ENCODE measurements at places on chromosomes 7 and 10.
A peak's percentile ranks its signal among the peaks of the same experiment; 100 is the strongest.

GRCh38 chr10:91582153-91582554 is 50.7 kb downstream of the PPP1R3C start:
- no peak for DNase-seq

- no peak for DNase-seq
These were observed 93.8 kb downstream of the ZRANB1 start for GRCh38 chr10:125035588-125036295.

GRCh38 chr7:50739744-50740435 is 42.8 kb downstream of the GRB10 start:
- DNase-seq: no peak

DNA sequence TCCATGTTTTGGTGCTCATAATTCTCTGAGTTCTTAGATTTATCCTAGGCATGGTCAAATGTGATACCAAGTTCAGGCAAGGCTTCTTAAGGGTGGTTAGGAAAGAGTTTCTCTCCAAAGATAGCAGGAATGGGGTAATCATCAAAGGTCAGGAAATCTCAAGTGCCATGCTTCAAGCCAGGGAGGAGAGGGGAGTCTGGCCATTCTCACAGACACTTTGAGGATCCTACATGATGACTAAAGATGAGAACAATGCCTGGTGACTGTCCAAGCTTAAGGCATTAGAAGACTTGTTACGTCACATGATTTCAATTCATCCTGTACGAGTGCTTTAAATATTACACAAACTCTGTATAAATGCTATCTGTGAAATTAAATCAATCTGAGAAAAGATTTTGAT is 59.4 kb downstream of the POM121L12 start:
- no peak for DNase-seq

DNA sequence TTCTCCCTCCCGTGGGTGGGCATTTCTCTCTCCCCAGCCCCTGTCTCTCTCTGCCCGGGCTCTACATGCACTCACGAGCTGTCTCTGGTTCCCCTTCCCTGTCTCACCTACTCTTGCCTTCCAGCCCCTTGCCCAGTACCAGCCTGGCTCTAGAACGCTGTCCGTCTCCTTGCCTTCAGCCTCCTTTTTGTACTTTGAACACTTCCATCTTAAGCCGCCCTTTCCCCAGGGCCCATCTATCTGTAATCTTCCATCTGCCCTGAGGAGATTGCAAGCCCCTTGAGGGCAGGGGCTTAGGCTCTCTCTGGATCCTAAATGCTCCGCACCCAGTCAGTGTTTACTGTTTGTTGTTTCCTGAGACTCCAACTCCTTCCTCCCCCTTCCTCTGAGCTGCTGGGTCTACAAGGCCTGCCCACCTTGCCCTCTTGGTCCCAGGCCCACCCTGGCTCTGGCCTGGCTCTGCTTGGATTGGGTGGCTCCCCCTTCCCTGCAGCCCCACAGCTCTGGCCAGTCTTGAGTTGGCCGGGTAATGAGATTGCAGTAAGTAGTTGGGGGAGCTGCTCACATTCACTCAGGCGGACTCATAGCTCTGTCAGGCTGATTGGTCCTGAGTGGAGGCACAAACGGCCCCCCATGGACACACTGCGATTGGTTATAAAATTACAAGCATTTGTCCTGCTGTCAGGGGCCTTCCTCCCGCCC is 28.3 kb downstream of the POLL start:
- DNase-seq: no peak

- DNase-seq: no peak
These were observed 160.2 kb upstream of the DPP6 start for GRCh38 chr7:153891990-153892389.

- no peak for DNase-seq
These were observed 136.9 kb downstream of the KCNMA1 start for GRCh38 chr10:77500754-77501151.

- no peak for DNase-seq
These were observed 619.0 kb upstream of the DPP6 start for GRCh38 chr7:153433223-153433622.

- DNase-seq: no peak
These were observed 45.9 kb upstream of the MSMB start for GRCh38 chr10:46091828-46092523.

DNA sequence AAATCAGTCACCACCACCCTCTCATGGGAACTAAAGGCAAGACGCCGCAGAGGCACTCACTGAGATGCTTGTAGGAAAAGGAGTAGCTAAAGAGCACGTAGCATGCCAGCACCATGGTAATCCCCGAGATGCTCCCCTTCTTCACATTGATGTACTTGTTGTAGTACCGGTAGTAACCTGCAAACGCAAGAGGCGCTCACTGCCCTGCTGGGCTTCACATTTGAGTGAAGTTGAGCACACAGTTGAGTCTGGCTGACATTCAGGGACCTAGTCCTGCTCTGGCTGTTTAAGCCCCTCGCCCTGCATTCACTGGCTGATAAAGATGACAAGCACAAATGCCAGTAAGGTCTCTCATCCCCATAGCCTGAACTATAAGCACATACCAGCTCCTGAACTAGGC is 6.9 kb downstream of the ATP5MF start:
- DNase-seq: no peak

GRCh38 chr10:75019370-75019769 is 92.1 kb upstream of the SAMD8 start:
- DNase-seq: no peak

DNA sequence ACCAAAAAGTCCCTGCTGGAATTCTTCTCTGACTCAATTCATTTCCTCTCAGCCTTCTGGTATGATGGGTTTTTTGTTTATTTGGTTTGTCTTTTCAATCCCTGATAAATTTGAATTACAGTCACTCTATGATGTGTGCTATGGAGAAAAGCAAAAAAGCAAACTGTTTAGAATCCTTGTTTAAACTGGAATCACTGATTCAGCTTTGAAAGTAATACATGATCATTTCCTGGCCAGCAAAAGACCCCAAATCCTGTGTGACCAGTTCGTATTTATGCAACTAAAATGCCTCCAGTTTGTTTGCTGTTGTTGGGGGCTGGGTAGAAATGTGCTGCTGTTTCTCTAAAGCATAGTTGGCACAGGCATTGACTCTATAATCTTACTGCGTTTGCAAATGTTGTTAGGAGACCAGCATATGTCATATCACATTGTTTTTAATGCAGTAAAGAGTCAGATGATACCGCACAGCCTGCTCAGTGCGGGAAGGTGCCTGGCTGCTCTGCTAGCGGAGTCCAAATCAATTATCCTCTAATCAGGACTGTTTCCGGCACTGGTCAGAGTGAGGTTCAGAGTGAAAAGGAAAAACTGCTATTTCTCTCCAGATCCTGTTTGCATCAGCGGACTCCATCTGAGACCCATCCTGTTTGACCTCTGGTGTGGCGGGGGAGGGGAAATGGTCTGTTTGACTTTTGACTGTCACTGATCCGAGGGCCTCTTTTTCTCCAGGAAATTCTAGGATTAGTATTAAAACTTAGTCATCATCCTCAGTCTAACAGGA is 40.6 kb upstream of the ADD3 start:
- DNase-seq: no peak

GRCh38 chr7:30062587-30062986 is 34.4 kb downstream of the PLEKHA8 start:
- DNase-seq: no peak

DNA sequence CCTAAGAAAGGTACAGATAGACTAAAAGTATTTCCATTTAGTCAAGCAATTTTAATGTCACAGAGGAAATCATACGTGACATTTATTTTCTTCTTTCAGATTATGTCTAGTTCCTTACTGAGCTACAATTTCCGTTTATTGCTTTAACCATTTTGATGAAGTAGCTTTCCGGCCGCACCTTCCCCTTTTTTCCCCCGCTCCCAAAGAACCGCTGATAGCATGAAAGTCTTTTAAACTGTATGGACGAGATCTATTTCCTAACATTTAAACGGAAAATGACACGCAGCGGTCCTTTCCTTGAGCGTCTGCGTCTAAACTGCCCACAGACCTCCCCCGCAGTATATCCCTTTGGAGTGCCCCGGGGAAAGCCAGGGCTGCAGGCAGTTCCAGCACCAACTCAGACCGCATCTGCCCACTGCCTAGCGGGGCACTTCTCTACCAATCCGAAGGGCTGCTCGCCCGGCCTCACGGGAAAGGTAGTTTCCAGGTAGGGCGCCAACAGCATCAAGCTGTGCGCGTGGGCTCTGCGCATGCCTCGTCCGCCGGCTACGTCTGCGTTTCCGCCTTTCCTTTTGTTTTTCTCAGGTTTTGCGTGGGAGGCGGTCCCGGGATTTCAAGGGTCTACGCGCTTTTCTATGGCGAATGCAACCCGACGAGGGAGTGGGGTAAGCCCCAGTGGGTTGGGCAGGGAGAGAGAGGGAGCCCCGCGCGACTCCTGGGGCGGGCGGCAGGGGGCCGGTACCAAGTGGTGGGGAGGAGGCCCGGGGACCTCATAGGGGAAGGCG is at the start of gene ZNF33A:
Gene ZNF33A, plus strand, starts transcription at position 557 of the 785 bp plus-strand sequence. CDS start 1,667 bp downstream, outside the sequence.
- peak; percentile 68 for DNase-seq

- no peak for DNase-seq
These were observed 1.1 kb downstream of the DDIT4 start for GRCh38 chr10:72274730-72275350.

DNA sequence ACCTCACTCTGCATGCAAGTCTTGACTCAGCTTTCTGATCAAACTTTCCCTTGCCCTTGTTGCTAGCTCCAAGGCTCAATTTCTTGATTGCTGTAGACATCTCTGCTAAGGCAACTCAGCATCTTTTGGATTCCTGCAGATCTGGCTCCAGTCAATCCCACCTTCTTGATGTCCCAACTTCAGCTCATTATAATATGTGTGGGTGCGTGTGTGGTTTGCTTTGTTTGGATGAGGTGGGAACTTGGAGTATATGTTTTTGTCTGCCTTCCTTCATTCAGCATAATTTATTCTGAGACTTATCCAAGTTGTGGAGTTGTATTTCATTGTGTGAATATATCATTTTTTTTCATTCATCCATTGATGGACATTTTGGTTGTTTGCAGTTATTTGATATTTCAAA is 364.8 kb upstream of the IGFBP3 start:
- DNase-seq: no peak

- no peak for DNase-seq
These were observed 65.4 kb upstream of the CHRM2 start for GRCh38 chr7:136803028-136803427.

- DNase-seq: no peak
These were observed 101.1 kb downstream of the SLC37A3 start for GRCh38 chr7:140297192-140297591.
